ENCODE measurements at places on chromosomes 12 and 14. TPM values are rescaled to one million over a fixed set of nuclear protein-coding genes. Genes with fewer than 3 reads are reported as not detected.

TAS2R20 gene
- 0.46 TPM for total RNA-seq

MMP17 gene
- 31.8 TPM for total RNA-seq

LRP1-AS gene
- total RNA-seq, result not detected

RTL1 gene
- not detected for total RNA-seq

DNA sequence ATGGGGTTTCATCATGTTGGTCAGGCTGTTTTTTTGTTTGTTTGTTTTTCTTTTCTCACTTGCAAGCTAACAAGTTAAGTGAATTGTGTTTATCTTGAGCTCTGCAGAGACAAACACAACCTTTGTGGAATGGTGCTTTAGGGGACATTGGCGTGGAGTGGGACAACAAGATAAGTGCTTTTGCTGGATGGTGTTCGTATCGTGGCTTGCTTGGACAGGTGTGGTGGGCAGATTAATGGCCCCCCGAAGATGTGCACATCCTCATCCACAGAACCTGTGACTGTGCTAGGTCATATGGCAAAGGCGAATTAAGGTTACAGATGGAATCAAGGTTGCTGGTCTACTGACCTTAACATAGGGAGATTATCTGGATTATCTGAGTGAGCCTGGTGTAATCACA, 7.0 kb downstream of the MLXIP start:
- no peak for DNase-seq

DNA sequence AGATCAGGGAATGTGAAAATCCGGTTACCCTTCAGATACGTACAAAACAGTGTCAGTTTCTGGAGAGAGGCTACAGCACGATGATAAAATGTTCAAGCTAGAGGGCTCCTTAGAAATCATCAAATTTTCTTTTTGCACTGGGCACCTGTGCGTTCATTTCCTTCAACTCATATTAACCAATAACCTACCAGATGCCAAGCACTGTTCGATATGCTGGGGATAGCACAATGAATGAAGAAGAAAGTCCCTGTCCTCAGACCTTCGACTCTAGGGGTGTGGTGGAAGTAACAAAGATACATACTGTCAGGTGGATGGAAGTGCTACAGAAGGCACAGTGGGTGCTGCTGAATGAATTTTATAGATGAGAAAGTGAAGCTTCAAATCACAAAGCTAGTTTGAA, 172.3 kb downstream of the FOXN3 start:
- DNase-seq, result no peak

DNA sequence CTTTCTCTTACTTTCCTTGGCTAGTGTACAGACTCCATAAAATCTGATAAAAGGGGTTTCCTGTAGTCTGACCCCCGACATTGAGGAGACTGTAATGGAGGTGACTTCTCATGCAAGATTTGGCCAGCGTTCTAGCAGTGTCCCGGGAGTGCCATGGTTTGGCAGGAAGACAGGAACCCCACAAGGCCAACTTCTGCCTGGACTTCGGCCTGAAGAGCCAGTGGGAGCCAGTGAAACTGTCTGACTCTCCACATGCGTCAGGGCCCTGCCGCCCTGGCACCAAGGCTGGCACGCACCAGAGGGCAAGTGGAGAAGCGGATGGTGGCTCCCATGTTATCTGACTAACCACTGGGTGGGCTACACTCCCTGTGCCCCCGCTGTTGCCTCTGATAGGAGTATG, 70.5 kb downstream of the TMEM260 start:
- no peak for DNase-seq

DNA sequence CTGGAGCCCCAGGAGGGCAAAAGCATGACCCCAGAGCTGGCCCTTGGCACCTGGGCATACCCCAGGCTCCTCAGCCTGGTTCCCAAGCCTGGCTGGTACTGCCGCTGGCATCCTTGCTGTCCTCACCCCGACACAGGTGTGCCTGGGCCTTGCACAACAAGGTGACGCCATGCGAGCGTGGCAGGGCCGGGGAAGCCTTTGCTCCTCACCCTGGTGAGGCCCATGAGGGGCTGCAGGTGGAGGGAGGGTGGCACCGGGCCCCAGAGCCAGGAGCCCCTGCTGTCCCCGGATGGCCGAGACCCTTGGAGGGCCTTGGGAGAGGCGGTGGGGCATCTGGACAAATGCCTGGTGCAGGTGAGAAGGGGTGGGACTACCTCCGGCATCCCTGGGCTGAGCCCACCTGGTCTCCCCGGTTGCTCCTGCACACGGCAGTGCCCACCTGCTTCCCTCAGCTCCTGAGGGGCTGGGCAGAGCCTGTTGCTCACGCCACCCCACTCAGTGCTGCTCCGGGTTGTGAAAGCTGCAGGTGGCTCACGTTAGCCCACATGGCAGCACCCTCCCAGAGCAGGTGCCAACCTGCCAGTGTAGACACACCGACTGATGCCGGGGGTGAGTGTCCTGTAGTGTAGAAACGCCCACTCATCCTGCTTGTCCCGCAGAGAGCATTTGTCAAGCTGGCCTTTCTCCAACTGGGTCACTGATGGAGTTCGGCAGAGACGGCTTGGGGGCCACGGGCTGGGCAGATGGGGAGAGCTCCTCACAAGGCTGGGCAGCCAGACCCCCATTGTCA, 24.6 kb upstream of the KIF26A start:
- DNase-seq, result no peak

DNA sequence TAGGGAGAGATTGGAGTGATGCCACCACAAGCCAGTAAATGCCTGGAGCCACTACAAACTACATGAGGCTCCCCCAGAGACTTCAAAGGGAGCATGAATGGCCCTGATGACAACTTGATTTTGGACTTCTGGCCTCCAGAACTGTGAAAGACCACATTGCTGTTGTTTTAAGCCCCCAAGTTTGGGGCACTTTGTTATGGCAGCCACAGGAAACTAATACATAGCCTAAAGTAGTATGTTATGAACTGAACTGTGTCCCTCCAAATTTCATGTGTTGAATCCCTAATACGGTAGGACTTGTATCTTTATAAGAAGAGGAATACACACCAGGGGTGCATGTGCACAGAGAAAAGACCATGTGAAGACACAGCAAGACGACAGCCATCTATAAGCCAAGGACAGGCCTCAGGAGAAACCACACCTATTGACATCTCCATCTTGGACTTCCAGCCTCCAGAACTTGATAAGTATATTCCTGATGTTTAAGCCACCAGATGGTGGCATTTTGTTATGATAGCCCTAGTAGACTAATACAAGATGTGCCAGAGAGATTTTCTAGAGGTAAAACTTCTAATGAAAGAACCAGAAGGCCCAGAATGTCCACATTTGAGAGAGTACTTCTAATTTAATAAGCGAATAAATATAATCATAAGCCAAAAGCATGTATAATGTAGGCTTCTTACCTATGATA, 127.1 kb upstream of the BMP4 start:
- DNase-seq, result peak; percentile 57

- DNase-seq, result no peak
Observed at GRCh38 chr14:100569734-100570286, 17.4 kb downstream of the BEGAIN start.

Data from PC-3 (cell line).